ENCODE measurements at places on chromosomes 4 and X.

GRCh38 chr4:80077639-80078038 is 4.6 kb upstream of the ANTXR2 start:
- H3K36me3 ChIP-seq: peaks cover 4% of the 10 kb centered on the region
- no peak overlapping the region for H3K4me3 ChIP-seq
- H3K27ac ChIP-seq: no peak overlapping the region

- H3K4me3 ChIP-seq: peak overlapping the region; percentile 4
- H3K27ac ChIP-seq: no peak overlapping the region
- H3K36me3 ChIP-seq: no peaks in the 10 kb centered on the region
- peaks cover 3% of the 10 kb centered on the region for H3K27me3 ChIP-seq
These were observed 98.1 kb downstream of the MGST2 start for GRCh38 chr4:139763672-139764071.

DNA sequence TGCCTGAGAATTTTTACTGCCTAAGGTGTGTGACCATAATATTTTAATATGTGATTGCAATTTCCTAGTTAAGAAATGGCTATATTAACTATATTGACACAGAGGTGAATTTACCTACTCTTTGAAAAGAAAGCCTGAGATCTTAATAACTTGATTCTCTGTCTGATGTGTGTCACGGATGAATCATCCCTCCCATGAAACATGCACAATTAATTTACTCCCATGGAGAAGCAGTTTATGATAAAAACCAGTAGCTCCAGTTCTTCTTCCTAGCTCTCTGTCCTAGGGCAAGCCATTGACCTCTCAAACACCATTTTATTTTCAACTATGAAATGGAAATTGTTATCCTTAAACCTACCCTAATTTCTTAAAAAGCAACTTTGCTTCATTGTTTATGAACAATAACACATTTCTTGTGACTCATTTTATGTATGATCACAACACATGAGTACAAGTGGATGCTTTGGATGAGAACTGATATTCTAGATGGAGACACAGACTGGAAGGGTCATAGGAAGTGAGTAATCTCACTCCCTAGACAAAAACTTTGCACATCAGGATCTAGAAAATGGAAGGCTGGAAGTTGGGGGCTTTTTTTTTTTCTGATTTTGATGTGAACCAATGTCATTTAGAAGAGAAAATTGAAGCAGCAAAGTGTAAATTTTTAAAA is 438.3 kb downstream of the GPAT3 start:
- no peaks in the 10 kb centered on the region for H3K4me1 ChIP-seq
- H3K27me3 ChIP-seq: no peaks in the 10 kb centered on the region
- DNase-seq: no peak
- H3K4me3 ChIP-seq: no peak overlapping the region
- no peak overlapping the region for H3K27ac ChIP-seq

- no peaks in the 10 kb centered on the region for H3K27me3 ChIP-seq
- no peaks in the 10 kb centered on the region for H3K36me3 ChIP-seq
- no peak overlapping the region for H3K4me3 ChIP-seq
- H3K27ac ChIP-seq: no peak overlapping the region
- DNase-seq: no peak
These were observed 139.8 kb upstream of the VCX3A start for GRCh38 chrX:6674734-6675133.

- no peak overlapping the region for H3K27ac ChIP-seq
- no peak overlapping the region for H3K4me3 ChIP-seq
- DNase-seq: no peak
- peaks cover 19% of the 10 kb centered on the region for H3K36me3 ChIP-seq
- H3K4me1 ChIP-seq: peaks cover 14% of the 10 kb centered on the region
- no peaks in the 10 kb centered on the region for H3K27me3 ChIP-seq
These were observed 114.4 kb downstream of the FRYL start for GRCh38 chr4:48665555-48666186.

GRCh38 chrX:136162827-136163570 is 15.7 kb downstream of the FHL1 start:
- H3K4me3 ChIP-seq: no peak overlapping the region
- H3K4me1 ChIP-seq: no peaks in the 10 kb centered on the region
- H3K27me3 ChIP-seq: no peaks in the 10 kb centered on the region
- DNase-seq: peak; percentile 14
- no peaks in the 10 kb centered on the region for H3K36me3 ChIP-seq
- H3K27ac ChIP-seq: no peak overlapping the region

- H3K27me3 ChIP-seq: no peaks in the 10 kb centered on the region
- peaks cover 18% of the 10 kb centered on the region for H3K4me1 ChIP-seq
These were observed 11.2 kb upstream of the ELF4 start for GRCh38 chrX:130121505-130121800.

- no peaks in the 10 kb centered on the region for H3K4me1 ChIP-seq
- H3K36me3 ChIP-seq: no peaks in the 10 kb centered on the region
- DNase-seq: peak; percentile 18
- H3K27me3 ChIP-seq: peaks cover 5% of the 10 kb centered on the region
- no peak overlapping the region for H3K27ac ChIP-seq
- H3K4me3 ChIP-seq: no peak overlapping the region
These were observed 106.7 kb downstream of the ARHGAP6 start for GRCh38 chrX:11558972-11559371.

DNA sequence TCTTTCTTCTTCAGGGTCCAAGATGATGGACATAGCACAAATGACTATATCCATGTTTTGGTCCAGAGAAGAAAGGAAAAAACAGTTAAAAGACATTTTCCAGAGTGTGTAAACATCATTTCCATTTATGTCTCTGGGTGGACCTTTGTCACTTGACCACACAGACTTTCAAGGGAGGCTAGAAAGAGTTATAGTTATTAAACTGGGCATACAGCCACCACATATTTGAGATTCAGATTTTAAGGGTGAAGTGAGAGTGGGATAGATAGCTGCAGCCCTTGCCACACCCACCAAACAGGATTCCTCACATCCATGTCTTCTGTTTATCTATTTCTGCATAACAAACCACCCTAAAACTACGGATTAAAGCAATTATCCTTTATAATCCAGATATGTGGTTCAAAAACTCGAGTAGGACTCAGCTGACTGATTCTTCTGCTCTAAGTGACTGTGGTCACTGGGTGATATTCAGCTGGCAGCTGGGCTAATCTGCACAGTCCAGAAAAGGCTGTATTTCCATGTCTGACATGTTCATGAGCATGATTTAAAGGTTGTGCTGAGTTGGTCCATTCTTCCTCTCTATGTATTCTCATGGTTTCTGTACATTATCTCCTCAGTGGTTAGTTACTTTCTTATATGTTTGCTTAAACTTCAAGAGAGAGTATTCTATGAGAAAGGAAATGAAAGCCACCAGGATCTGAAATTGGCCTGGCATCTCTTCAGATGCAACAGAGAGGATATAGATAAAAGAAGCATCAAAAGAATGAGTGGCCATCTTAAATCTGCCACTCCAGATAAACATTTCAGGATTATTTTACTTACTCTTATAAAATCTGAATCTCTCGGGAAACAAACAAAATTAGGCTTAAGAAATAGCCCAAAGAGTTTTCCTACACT is 459.8 kb upstream of the CTSO start:
- no peaks in the 10 kb centered on the region for H3K27me3 ChIP-seq
- no peak for DNase-seq
- no peak overlapping the region for H3K4me3 ChIP-seq
- H3K36me3 ChIP-seq: no peaks in the 10 kb centered on the region
- no peak overlapping the region for H3K27ac ChIP-seq
- no peaks in the 10 kb centered on the region for H3K4me1 ChIP-seq

DNA sequence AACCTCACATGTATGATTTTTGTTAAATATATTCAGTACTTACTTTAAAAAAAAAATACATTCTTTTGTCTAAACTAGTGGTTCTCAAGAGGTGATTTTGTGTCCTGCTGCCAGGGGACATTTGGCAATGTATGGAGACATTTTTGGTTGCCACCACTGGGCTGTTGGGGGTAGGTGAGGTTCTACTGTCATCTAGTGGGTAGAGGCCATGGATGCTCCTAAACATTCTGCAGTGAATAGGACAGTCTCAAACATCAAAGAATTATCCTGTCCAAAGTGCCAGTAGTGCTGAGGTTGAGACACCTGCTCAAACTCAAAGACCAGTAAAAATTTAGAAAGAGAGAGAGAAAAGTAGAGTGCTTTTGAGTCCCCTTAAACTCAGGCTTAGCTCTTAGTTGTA is 32.9 kb upstream of the PGM2 start:
- DNase-seq: no peak
- H3K27ac ChIP-seq: no peak overlapping the region
- H3K36me3 ChIP-seq: no peaks in the 10 kb centered on the region
- peaks cover 3% of the 10 kb centered on the region for H3K27me3 ChIP-seq
- H3K4me1 ChIP-seq: no peaks in the 10 kb centered on the region

- peaks cover 3% of the 10 kb centered on the region for H3K4me1 ChIP-seq
- H3K27ac ChIP-seq: no peak overlapping the region
- no peak for DNase-seq
- peaks cover 12% of the 10 kb centered on the region for H3K27me3 ChIP-seq
- H3K4me3 ChIP-seq: no peak overlapping the region
These were observed 32.8 kb upstream of the RELL1 start for GRCh38 chr4:37719021-37719420.

- no peak overlapping the region for H3K27ac ChIP-seq
- no peaks in the 10 kb centered on the region for H3K36me3 ChIP-seq
- no peak overlapping the region for H3K4me3 ChIP-seq
- no peaks in the 10 kb centered on the region for H3K27me3 ChIP-seq
- no peak for DNase-seq
These were observed 982.4 kb upstream of the HS3ST1 start for GRCh38 chr4:12411072-12411471.

- no peaks in the 10 kb centered on the region for H3K27me3 ChIP-seq
- peaks cover 21% of the 10 kb centered on the region for H3K36me3 ChIP-seq
- H3K4me3 ChIP-seq: no peak overlapping the region
These were observed 103.2 kb upstream of the CITED1 start for GRCh38 chrX:72408885-72409284.

DNA sequence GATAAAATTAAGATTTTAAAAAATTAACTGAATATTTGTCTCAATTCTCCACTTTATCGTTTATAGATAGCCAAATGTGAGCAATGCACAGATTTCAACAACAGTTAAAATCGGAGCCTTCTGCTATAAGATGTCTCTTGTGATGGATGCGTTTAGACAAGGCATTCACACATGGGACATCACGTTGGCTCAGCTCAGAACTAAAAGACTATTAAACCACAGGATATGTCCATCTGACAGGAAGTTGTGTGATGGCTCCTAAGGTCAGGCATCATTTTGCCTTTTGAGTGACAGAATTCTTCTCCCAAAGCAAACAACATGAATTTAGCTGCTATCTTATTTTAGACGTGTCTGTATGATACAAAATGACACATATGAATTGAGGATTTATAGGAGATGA is 17.3 kb upstream of the VCX3B start:
- H3K4me1 ChIP-seq: no peaks in the 10 kb centered on the region
- H3K36me3 ChIP-seq: no peaks in the 10 kb centered on the region
- H3K27me3 ChIP-seq: no peaks in the 10 kb centered on the region
- H3K27ac ChIP-seq: no peak overlapping the region
- DNase-seq: no peak

GRCh38 chr4:37453281-37453998 is 208.9 kb downstream of the NWD2 start:
- H3K4me1 ChIP-seq: peaks cover 14% of the 10 kb centered on the region
- H3K36me3 ChIP-seq: no peaks in the 10 kb centered on the region
- peak; percentile 26 for DNase-seq
- H3K4me3 ChIP-seq: peak overlapping the region; percentile 69
- H3K27ac ChIP-seq: no peak overlapping the region

GRCh38 chr4:82594456-82594855 is 32.7 kb upstream of the TMEM150C start:
- no peak overlapping the region for H3K27ac ChIP-seq
- no peak overlapping the region for H3K4me3 ChIP-seq
- peaks cover 8% of the 10 kb centered on the region for H3K27me3 ChIP-seq

- no peak overlapping the region for H3K27ac ChIP-seq
- no peak for DNase-seq
- peaks cover 8% of the 10 kb centered on the region for H3K36me3 ChIP-seq
- no peaks in the 10 kb centered on the region for H3K27me3 ChIP-seq
- H3K4me3 ChIP-seq: no peak overlapping the region
These were observed 8.5 kb downstream of the CD40LG start for GRCh38 chrX:136656361-136656964.

- no peaks in the 10 kb centered on the region for H3K36me3 ChIP-seq
- peaks cover 23% of the 10 kb centered on the region for H3K27me3 ChIP-seq
- no peak overlapping the region for H3K4me3 ChIP-seq
- no peak overlapping the region for H3K27ac ChIP-seq
- no peak for DNase-seq
These were observed 4.3 kb downstream of the QRFPR start for GRCh38 chr4:121376556-121376955.

GRCh38 chr4:102493794-102494193 is 7.4 kb upstream of the NFKB1 start:
- no peak for DNase-seq
- no peak overlapping the region for H3K27ac ChIP-seq
- H3K4me1 ChIP-seq: peaks cover 12% of the 10 kb centered on the region
- H3K27me3 ChIP-seq: no peaks in the 10 kb centered on the region
- no peaks in the 10 kb centered on the region for H3K36me3 ChIP-seq

DNA sequence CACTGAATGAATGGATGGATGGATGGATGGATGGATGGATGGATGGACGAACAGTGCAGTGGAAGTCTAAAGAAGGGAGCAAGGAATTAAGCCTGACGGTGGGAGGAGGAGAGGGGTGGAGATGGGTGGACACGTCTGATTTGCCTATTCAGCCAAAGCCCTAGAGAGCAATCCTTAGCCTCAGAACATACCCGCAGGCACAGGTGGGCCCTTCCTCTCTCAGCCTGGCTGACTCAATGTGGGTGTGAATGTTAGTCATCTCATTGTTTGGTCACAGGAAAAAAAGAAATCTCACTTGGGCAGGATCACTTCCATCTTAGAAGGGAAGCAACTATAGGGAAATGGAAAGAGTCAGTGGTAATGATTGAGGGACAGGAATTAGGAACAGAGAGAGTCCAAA is 165.9 kb downstream of the PJA1 start:
- DNase-seq: no peak
- H3K27me3 ChIP-seq: no peaks in the 10 kb centered on the region
- no peak overlapping the region for H3K4me3 ChIP-seq
- no peak overlapping the region for H3K27ac ChIP-seq
- no peaks in the 10 kb centered on the region for H3K36me3 ChIP-seq
